ENCODE measurements at places on chromosomes 7 and 10.

DNA sequence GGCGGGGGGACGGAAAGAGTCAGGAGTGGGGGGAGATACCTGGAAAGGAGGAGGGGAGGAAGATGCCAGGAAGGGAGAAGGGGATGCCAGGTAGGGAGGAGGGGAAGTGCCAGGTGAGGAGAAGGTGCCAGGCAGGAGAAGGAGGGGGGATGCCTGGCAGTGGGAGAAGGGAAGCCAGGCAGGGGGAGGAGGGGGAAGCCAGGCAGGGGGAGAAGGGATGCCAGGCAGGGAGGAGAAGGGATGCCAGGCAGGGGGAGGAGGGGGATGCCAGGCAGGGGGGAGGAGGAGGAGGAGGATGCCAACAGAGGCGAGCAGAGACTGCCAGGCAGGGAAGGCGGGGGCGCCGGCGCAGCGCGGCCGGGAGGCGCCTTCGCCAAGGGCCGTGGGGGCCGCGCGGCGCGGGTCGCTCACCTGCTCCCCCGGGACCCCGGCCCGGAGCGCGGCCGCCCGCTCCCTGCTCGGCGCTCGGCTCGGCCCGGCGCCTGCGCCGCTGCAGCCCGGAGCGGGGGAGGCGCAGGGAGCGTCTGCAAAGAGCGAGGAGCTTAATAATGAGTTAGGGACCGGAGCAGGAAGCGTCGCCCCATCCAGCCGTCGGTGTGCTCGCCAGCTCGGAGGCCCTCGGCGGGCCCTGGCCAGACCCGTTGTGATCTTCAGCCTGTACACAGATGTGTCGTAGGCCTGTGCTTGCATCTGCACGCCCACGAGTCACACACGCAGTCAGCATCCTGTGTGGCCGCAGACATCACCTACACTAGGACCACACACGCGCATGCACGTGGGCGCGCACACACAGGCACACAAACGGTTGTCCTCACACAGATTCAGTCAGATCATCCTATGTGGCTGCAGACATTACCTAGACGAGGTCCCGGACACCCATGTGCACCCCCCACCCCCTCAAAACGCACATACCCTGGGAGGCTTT is 28.4 kb upstream of the SMARCD3 start:
- peak; percentile 19 for DNase-seq

GRCh38 chr10:49168171-49168540 is 20.0 kb downstream of the TMEM273 start:
- no peak for DNase-seq

- no peak for DNase-seq
Measured at GRCh38 chr7:83796760-83797159, 147.8 kb upstream of the SEMA3E start.

- no peak for DNase-seq
Measured at GRCh38 chr7:45446195-45446944, 127.8 kb upstream of the ADCY1 start.

DNA sequence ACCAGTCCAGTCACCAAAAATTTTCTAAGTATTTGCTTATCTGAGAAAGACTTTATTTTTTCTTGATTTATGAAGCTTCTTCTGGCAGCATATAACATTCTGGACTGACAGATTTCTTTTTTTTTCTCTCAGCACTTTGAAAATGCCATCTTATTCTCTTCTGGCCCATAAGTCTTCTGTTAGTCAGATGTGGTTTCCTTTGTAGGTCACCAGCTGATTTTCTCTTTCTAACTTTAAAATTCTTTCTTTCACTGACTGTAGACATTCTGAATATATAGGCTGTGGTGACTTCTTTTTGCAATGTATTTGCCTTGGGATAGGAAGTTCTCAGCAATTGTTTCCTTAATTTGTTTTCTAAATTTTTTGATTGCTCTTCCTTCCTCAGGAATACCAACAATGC is 172.5 kb downstream of the CCDC7 start:
- no peak for DNase-seq

GRCh38 chr7:122674502-122674901 is 24.4 kb downstream of the RNF133 start:
- no peak for DNase-seq

- DNase-seq, result no peak
Measured at GRCh38 chr10:35768011-35768410, 125.9 kb upstream of the FZD8 start.

- no peak for DNase-seq
Measured at GRCh38 chr7:23963461-23964165, 253.6 kb downstream of the STK31 start.

DNA sequence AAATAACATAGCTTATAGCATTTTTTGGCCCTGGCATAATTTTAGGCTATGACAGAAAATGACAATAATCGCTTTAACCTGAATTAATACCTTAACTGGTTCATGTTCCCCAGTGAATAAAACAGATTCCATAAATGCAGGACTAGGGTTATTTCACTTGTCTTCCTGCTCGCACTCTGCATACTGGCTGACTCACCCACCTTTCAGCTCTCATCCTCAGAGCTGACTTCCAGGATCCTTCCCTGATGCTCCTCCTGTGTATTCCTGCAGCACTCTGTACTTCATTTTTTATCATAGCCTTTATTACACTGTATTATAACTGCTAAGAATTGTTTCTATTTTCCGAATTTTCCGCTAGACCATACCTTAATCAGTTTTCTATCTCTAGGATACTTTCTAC is 123.7 kb downstream of the AVL9 start:
- DNase-seq, result no peak

DNA sequence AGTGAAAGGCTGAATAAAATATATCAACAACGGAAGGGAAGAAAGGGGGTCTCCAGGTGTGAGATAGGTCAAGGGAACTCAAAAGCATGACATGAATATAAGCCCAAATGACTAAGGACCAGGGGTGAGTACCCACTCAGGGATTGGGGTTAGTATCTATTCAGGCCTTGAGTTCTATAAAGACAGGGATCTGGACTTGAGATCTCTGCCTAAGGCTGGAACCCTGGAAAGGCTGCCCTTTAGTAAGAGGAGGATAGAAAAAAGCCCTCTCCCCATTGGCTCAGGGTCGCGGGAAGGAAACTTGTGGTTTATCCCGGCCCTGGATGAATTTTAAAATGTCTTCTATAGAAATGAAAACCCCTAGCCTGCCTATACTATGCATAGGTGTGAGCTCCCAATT is 2.4 kb upstream of the ITPRIP start:
- no peak for DNase-seq

- DNase-seq, result no peak
Measured at GRCh38 chr7:155450970-155451801, 6.7 kb upstream of the EN2 start.

DNA sequence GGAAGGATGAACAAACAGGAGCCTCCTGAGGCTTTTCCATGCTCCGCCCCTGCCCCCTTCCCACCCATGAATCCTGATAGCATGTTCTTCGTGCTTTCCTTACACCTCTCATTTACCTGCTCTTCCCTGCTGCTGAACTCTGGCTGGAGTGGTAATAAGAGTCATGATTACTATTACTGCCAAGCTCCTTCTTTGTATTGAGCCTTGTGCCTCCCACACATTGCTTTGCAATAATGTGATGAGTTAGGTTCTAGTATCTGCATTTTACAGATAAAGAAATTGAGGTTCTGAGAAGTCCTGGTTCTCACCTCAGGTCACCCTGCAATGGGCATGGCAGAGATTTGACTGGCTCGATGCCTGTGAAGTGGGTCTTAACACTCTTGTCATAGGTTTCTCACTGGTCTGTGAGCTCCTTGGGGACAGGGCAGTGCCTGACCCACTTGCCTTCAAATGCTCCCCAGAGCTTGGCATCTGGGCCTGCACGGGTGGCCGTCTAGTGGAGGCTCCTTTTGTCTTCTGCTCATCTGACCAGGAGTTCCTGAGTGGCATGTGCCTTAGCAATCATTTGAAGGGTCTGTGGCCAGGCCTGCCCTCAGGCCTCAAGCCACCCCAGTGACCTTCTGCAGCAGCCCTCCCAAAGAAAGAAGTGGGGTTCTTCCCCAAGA is 309.2 kb upstream of the ZMIZ1 start:
- no peak for DNase-seq

- no peak for DNase-seq
Measured at GRCh38 chr7:117312593-117313580, 10.0 kb downstream of the WNT2 start.

- no peak for DNase-seq
Measured at GRCh38 chr7:130996833-130997231, 262.8 kb upstream of the KLF14 start.

- DNase-seq, result no peak
Measured at GRCh38 chr10:89706011-89706410, 4.6 kb downstream of the KIF20B start.
